AG08396 (cell line): ENCODE measurements at places on chromosomes 3 and 15.

- no peak for DNase-seq
These were observed 325.5 kb downstream of the SATB1 start for GRCh38 chr3:18099611-18100010.

GRCh38 chr3:54793171-54793570 is 134.7 kb downstream of the LRTM1 start:
- DNase-seq: no peak

DNA sequence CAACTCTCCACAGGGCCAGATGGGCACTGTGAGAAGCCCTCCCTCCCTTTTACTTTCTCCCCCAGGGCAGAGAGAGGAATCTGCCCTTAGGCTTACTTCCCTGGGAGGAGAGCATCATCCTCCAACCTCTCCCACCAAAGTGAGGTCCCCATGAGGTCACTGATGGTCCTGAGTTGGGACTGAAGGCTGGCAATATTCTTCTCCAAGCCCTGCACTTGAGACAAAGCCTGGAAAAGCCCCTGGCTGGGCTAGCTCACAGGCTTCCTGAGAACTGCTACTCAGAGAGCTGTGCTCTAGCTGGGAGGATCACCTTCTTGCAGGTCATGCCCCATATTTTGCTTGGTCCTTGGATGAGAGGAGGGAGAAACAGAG is 110.0 kb upstream of the MEF2A start:
- no peak for DNase-seq

DNA sequence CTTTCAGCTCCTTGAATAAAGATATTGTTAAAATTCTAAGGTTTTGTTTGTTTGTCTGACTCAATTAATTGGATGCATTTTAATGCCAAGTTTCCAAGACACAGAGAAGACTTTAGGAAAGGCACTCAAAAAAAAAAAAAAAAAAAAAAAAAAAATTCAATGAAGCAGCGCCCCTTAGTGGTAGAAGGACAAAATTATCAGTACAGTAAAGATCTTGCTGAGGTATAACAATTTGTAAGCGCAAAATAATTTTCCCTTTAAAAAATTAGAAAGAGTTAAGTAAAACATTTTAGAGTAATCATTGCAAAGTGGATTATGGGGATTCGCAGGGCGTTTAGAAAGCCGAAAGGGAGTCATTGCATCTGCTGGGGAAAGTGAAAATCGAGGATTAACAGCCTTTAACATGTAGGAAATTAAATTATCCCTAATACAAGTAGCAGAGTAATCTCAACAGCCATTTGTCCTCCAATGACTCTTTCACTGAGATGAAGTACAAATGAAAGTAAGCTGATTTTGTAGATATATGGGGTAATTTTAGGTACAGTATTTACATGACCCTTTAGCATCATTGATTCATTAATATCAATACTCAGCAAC is 5.8 kb upstream of the DIS3L start:
- peak; percentile 23 for DNase-seq

GRCh38 chr3:4467522-4467867 is 426 bp upstream of the SUMF1 start:
- DNase-seq: no peak

- no peak for DNase-seq
These were observed 9.3 kb upstream of the PLXND1 start for GRCh38 chr3:129615751-129616281.

DNA sequence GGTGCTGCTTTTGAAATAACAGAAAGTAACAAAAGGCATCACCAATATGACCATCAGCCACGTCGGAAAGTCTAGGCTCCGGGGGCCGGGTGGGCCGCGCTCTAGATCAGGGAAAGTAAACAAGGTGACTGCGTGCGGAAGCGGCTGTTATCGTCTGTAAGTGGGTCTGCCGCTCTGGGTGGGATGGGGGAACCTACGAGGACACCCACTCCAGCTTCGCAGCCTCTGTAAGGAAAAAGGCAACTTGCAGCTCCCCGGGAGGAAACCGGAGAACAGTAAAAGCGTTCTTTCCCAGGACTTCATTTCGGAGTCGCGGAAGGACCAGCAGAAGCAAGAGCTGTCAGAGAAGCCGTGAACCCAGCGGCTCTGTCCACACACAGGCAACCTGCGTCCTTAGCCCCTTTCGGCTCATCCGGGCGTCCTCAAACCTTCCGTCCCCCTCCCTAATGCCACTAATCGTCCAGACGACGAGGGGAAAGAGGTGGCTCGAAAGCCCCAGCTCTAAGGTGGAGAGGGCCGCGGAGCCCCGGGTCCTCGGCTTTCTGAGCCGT is 461 bp downstream of the XRN1 start:
- DNase-seq: peak; percentile 51

DNA sequence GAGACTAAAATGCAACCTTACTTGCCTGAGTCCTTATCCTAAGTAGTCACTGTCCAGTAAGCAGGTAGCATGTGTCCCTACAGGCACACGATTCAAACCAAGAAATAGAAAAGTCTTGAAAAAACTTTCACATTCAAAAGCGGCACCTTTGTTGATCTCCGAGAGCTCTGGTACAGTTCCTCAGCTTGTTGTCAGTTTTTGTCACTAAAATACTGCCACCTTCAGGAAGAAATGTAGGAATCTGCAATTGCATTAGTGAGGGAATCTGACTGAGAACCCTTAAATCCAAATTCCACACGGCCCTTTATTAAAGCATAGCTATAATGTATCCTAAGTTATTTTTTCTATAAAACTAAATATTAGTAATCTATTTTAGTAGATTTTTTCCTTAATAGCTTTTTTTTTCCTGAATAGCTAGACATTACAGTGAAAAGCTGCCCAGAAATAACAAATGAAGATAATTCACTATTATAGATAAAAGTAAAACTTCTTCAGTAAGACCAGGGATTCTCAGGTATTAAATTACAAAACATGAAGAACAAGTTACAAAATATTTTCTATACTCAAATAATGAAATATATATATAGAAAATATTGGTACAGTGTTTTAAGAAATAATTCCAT is 44.0 kb downstream of the CCDC54 start:
- peak; percentile 48 for DNase-seq

GRCh38 chr3:191982481-191982880 is 521.5 kb downstream of the PYDC2 start:
- no peak for DNase-seq

GRCh38 chr15:48096355-48096786 is 24.4 kb upstream of the SLC24A5 start:
- DNase-seq: no peak

DNA sequence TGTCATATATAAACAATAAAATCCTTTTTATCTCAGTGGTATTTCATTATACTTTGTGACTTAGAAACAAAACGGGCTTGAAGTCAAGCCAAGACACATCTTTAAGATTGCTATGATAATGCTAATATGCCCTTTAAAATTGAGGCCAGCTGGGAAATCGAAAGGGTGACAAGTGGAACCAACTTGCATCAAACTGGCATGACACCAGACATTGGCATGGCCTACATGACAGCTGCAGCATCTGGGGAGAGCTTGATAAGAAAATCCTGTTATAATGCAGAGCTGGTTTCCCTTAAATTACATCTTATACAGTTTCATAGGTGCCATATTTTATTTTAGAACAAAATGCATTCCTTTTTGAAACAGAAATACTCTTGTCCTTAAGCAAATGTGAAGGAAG is 325.2 kb downstream of the ZBBX start:
- no peak for DNase-seq

- DNase-seq: no peak
These were observed 43.8 kb downstream of the CCR3 start for GRCh38 chr3:46285931-46286619.

DNA sequence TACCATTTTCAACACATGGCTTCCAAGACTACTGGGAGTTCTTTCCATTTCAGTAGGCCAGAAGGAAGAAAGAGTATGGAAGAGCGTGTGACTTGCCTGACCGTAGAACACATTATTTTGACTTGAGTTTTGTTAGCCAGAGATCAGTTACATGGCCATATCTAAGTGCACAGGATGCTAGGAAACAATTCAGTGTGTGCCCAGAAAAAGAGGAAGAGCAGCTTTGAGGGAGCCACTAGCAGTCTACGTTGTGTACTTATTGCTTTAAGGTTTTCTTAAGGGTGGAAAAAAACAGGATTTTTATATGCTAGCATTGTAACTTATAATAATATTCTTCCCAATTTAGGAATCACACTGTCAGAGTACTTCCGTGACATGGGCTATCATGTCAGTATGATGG is 44.1 kb upstream of the GRAMD1C start:
- no peak for DNase-seq

DNA sequence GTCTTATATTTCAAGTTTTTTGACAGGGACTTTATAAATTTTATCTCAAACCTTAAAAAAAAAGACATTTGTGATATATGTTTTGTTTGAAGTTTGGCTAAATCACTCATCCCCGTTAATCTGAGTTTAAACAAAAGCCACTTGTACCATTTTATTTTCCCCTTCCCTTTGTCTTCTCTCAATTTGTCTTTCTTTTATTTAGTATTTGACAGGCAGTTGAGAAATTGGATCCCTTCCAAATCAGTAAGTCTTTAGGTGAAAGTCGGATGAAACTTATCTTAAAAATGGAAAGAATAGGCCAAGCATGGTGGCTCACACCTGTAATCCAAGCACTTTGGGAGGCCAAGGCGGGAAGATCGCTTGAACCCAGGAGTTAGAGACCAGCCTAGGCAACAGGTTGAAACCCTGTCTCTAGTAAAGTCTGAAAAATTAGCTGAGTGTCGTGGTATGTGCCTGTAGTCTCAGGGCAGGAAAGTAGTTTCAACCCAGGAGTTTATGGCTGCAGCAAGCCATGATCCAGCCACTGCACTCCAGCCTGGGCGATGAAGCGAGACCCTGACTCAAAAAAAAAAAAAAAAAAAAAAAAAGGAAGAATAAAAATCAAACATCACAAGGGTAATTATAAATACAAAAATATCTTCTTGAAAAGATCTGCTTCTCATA is 394.6 kb upstream of the TPM1 start:
- DNase-seq: no peak

DNA sequence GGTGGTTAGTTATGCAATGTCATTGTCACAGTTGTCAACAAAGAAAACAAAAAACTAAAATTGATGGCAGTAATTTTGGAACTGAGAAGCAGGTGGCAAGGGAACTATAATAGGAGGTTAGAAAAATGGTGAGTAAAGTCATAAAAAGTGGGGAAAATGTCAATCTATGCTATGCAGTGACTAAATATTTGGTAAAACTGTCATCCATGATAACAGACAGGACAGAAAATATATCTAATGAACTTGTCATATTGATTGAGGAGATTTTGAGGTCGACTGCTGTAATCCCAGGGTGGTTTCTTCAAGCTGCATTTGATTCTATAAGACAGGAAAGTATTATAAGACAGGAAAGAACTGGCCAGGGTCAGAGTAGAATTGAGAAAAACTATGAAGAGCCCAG is 998.4 kb downstream of the IGSF11 start:
- DNase-seq: no peak

GRCh38 chr3:36165509-36166290 is 214.6 kb upstream of the STAC start:
- DNase-seq: no peak

GRCh38 chr15:100311833-100312476 is 29.8 kb downstream of the ADAMTS17 start:
- no peak for DNase-seq

DNA sequence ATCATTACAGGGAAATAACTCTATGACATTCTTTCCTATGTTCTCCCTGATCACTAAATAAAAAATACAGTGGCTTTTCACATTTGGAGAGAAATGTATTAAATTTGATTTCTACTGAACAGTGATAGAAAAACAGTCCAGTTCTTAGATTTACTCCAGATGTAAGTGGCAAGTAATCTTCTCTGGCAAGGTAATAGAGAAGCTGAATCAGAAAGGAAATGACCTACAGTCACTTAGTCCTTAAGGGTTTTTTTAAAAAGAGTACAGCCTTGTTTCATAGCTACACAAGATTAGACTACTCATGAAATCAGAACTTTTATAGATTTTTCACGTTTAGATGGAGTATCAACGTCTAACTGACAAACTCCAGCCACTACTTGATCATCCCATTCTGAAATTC is 236.9 kb downstream of the CADPS start:
- no peak for DNase-seq

GRCh38 chr15:31147456-31147855 is 45.9 kb upstream of the TRPM1 start:
- no peak for DNase-seq

- DNase-seq: no peak
These were observed 837 bp downstream of the CACNA2D3 start for GRCh38 chr3:54123003-54123775.

DNA sequence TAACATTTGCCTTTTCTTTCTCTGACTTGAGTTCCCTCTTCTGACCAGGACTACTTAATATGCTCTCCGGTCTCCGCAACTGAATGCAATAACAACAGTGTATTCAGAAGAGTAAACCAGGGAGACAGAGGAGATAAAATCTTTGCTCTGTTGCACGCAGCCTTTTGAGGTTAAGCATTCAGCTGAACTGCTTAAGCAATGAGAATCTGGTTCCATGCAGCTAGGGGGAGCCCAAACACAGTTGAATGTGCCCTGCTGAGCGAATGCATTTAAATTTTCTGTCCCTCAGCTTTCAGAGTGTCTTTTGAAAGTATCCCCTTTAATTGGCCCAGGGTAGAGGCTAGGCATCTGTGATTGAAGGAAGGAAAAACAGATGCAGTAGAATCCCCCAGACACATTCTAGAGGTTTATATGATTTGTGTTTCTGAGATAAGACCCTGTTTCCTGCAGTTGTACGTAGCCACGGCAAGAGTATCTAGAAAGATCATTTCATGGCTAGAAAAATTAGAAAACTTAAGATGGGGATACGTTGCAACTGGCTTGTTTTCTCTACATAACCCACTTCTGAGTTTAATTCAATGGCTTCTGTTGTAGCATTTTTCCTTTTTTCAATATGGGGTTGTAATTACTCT is 309.6 kb downstream of the TUSC7 start:
- peak; percentile 41 for DNase-seq

- DNase-seq: no peak
These were observed 280.3 kb downstream of the ZPLD1 start for GRCh38 chr3:102715030-102715697.

- no peak for DNase-seq
These were observed 115.5 kb downstream of the ADCY5 start for GRCh38 chr3:123333401-123333800.

DNA sequence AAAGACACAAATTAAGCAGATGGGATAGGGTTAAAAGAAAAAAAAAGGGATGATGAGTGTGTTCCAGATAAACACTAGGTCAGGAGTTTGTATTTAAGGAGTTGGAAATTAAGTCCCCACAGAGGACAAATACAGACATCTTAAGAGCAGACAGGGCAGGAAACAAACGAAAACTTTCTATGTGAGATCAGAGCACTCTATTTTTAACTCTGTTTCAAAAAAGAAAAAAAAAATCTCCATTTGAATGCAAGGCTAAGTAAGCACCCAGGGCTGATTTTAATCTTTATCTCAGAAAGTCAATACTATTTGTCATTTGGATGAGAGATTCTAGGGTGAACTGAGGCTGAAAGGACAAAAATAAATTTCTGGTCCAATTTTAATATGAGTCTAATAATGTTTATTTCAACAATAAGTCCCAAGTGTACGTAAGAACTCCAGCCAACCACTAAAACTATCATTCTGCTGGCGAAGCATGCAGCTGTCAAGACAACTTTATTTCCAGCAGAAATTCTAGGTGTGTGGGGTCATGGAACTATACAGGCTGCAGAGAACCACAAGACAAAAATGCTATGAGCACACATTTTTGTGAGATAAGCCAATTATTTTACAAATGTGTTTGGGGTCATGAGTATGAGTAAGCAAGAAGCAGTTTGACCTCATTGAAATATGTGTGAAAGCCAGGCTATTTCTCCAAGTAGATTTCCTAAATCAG is 186.1 kb downstream of the FMN1 start:
- peak; percentile 49 for DNase-seq
